ENCODE measurements at places on chromosomes 1 and 21. TPM values are rescaled to one million over a fixed set of nuclear protein-coding genes. Genes with fewer than 3 reads are reported as not detected.

Gene AGMAT
- total RNA-seq, result 1.1 TPM

Gene POU3F1
- total RNA-seq, result not detected

Gene NR1I3
- total RNA-seq, result not detected

GRCh38 chr1:247269133-247269532 is 13.3 kb downstream of the VN1R5 start:
- H3K4me3 ChIP-seq, result no peak overlapping the region
- H3K27ac ChIP-seq, result no peak overlapping the region
- H3K27me3 ChIP-seq, result no peaks in the 10 kb centered on the region
- no peak for DNase-seq
- no peaks in the 10 kb centered on the region for H3K4me1 ChIP-seq
- no peaks in the 10 kb centered on the region for H3K36me3 ChIP-seq

Gene KRTAP10-4
- not detected for total RNA-seq

Gene SLC66A1
- total RNA-seq, result 16.4 TPM

Measured in left lung (tissue), 14 donors.